ENCODE measurements at places on chromosomes 16 and 17.

DNA sequence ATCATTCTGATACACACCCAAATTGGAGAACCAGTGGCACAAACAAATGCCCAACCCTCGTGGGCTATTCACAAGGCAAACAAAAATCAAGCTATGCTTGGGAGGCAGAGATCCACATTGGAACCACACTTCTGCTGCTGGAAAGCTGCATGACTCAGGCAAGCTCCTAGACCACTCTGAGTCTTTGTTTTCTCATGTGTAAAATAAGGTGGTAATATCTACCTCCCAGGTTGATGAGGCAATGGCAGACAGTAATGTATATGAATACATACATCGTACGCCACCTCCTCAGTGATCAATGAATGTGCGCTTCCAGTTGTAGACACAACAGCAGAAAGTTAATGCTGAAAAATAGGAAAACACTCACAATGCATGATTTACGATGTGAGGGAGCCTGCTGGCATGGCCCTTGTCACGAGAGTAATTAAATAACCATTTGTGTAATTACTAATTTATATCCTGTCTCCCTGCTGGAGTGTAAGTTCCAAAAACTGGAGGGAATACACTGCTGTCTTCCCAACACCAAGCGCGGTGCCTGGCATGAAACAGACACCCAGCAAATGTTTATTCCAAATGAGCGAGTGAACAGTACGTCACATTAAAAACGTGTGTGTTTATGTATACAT lies 69.9 kb upstream of the HSBP1 start:
- no peak for DNase-seq

DNA sequence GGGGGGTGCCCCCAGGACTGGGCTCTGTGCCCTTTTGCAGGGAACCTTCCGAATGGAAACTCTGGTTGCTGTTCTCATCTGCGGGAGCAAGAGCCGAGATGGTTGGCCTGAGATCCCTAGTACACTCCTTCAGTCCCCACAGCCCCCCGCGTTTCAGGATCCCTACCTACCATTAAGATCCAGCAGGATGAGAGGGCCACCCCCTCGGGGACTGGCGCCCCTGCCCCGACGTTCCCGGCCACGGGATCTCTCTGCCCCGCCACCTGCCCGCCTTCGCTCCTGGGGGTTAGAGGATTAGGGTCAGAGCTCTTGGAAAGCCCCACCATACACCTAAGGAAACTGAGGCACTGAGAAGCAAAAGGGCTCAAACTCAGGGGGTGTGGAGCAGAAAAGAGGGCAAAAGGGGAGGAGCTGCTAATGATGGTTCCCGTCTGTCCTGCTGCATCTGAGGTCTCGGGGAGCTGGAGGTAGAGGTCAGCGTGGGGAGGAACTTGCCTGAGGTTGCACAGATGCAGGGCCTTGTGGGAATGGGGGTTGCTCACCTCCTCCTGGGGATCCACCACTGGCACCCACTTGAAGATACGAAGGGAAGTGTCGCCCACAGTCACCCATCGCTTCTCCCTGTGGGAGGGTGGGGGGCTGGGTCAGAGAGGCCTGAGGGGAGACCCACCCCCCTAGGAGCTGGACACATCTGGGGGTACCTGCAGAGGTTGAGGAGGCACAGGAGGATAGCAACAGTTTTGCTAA lies 1.0 kb downstream of the BCL7C start:
- DNase-seq: no peak

DNA sequence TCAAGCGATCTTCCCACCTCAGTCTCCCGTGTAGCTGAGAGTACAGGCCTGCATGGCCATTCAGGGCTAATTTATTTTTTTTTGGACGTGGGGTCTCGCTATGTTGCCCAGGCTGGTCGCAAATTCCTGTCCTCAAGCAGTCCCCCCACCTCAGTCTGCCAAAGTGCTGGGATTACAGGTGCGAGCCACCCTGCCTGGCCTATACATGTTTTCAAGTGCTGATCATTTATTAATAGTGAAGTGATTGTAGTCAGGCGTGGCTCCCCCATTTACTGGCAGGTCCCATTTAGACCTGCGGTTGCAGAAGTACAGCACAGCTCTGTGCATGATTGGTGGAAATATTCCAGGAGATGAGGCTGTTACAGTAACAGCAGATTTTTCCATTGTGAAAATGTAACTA lies 8.4 kb downstream of the FOXK2 start:
- no peak for DNase-seq

GRCh38 chr16:66515596-66516508 lies 34.1 kb downstream of the TK2 start:
- DNase-seq: peak; percentile 40

DNA sequence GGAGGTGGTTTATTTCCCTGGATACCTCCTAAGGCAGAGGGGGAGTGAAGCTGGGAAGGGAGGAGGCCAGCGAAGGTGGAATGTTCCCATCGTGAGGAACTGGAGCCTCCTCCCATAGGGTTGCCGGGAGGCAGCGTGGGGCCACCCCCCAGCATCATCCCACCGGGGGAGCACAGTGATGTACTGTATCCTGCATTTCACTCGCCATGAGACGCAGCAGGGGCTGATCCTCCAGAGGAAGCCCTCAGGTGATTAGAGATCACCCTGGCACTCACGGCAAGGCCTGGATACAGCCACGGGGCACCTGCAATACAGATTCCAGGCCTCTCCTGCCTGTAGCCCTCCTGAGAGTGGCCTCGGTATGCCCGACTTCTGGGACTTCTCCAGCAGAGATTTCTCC lies 25.5 kb upstream of the BEAN1 start:
- no peak for DNase-seq

DNA sequence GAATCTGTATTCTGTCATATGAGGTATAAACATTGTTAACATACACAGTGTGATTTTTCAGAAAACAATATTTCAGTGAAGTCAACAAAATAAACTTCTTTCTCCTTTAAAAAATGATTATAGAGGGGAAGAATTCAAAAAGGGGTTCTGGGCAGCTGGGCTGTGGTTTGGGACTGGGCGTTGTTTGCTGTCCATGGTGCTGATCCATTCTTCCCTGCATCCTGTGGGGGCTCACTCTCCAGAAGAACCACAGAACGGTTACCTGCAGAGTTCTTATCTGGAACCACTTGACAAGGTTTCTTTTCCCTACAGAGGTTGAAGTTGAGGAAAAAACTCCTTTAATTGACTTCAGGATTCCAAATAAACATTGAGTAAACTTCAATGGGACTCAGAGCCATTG lies 1091.0 kb downstream of the CDH8 start:
- DNase-seq: peak; percentile 3

- DNase-seq: peak; percentile 93
These were observed at the start of gene ADCY9 for GRCh38 chr16:4116325-4117249. ADCY9 (minus strand) TSS chr16:4116442; CDS start chr16:4115442, 1,000 bp downstream.

- DNase-seq: no peak
These were observed 19.2 kb downstream of the FMNL1 start for GRCh38 chr17:45240905-45241327.

Measured in adipocyte (in vitro differentiated cells).